ENCODE measurements at places on chromosomes 4 and X.

GRCh38 chr4:42995343-42995944 lies 102.9 kb downstream of the GRXCR1 start:
- no peak for DNase-seq

DNA sequence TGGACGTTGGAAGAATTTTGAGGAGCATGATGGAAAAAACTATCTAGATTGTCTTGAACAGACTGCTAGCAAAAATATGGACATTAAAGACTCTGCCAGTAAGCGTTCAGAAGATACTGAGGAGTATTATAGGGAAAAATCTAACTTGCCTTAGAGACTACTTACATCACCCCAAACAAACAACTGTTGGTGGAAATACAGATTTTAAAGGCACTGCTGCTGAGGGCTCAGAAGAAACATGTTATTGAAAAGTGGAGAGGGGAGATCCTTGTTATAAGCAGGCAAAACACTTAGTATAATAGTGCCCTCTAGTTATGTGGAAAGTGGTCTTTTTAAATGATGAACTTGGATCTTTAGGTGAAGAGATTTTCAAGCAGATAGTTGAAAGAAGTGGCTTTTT lies 29.2 kb downstream of the MAD2L1 start:
- DNase-seq = no peak

DNA sequence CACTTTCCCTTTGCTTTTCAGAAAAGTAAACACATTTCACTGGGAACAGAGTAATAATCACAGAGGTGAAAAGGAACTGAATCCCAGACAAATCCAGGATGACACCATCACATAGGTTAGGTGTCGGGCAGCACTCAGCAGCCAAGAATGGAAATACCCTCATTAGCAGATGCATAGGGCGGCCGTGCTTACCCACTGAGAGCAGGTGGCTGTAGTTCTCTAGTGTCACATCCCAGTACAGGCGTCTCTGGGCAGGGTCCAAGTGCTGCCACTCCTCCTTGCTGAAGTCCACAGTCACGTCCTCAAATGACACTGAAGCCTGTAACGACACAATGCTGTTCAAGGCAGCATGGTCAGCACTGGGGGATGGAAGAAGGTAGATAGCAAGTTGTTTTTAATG lies 26.9 kb downstream of the ZNF41 start:
- no peak for DNase-seq

DNA sequence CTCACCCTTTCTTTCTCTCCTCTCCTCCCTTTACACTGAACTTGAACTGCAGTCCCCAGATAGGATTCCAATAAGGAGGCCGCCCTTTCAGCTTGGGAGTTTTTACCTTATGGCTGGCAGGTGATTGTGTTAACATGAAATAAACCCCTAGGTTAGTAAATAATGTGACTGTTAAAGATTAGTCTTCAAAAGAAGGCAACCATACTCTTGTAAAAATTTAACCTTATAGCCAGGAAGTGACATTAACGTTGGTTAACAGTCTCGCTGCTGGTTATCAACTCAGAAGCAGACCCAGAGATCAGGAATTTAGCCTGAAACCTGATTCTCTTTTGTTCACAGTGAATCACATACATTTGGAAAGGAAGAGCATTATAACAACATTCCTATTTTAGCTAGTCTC lies 15.2 kb downstream of the FHDC1 start:
- no peak for DNase-seq

- DNase-seq = no peak
Observed at GRCh38 chr4:112251019-112251643, 19.5 kb downstream of the AP1AR start.

- no peak for DNase-seq
Observed at GRCh38 chrX:136262812-136263315, 11.7 kb upstream of the MAP7D3 start.

DNA sequence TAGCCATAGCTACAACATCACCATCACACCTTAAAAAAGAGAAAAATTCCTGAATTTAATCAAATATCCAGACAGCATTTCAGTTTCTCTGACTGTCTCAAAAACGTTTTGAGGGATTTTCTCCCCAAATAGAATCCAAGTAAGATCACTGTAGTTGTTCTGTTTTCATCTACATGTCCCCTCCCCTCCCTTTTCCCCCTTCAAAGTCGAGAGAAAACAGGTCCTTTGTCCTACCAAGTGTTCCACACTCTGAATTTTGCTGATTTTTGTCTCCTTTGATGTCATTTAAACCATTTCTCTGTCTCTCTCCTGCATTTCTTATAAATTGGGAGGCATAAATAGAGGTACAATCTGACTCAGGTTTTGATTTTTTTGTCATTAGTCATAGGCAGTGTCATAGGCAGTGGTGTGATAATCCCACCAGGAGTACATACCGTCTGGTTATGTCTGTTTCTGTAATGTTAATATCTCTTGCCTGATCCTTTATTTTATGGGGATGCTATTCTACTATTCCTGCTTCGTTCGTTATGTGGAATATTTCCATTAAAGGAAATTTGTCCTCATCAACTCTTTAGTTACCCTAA lies 348.6 kb downstream of the PTTG2 start:
- no peak for DNase-seq

- DNase-seq = no peak
Observed at GRCh38 chr4:117357866-117358265, 272.5 kb upstream of the TRAM1L1 start.

- DNase-seq = no peak
Observed at GRCh38 chr4:19230906-19231545, 1020.7 kb upstream of the SLIT2 start.

- no peak for DNase-seq
Observed at GRCh38 chrX:113390531-113390930, 549.9 kb upstream of the AMOT start.

DNA sequence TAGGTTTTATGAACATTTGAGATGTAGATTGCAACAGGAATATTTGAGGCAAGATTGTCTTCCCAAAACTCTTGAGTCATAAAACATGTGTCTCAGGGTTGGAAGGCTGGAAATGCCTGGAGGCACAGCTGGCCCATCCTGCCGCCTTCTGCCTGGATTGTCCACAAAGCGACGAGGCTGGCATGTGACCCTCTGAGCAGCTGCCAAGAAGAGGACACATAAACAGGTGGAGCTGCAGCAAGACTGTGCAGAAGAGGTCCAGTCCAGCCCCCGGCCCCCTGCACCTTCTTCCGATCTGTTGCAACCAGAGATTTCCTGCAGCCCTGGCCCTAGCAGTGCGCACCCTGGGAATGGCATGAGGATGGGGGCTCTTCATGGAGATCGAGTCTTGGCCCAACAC lies 101.9 kb upstream of the BCOR start:
- DNase-seq = no peak

- DNase-seq = peak; percentile 33
Observed at GRCh38 chr4:143358923-143359643, 22.4 kb downstream of the GAB1 start.

DNA sequence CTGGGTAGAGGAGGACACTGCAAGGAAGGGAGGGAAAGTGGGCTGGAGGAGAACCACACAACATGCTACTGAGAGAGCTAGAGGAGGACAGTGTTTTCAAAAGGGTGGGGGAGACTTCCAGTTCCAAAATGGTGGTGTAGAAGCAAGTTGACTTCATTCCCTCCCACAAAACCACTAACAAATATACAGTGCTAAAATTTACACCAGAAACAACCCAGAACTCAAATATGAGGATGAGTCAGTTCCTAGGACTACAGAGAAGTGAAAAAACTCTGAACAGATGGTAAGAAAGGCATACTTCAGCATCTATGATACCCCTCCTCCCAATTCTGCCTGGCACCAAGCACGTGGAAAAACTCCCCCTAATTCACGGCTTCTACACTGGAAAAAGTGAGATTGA lies 9.8 kb downstream of the AADAT start:
- DNase-seq = no peak

DNA sequence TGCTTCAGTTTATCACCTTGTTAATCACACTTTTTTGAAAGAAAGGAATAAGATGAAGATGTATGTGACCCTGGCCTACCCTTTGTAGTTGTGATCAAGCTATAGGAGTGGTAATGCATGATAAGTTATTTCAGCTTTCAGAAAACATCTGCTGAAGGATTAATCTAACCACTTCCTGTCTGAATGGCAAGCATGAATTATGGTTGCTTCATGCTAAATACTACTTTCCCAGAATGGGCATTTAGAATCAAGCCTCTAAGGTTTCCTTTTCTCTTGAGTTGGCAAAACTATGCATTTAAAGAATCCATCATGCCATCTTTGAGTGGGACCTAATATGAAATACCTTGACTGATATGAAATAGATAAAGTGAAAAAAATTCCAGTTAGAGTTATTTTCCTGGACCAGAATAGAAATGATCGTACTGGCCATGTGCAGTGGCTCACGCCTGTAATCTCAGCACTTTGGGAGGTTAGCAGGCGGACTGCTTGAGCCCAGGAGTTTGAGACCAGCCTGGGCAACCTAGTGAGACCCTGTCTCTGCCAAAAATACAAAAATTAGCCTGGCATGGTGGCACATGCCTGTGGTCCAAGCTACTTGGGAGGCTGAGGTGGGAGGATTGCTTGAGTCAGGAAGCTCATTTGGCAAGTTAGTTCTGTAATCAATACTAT lies 59.1 kb downstream of the ANXA3 start:
- DNase-seq = no peak

DNA sequence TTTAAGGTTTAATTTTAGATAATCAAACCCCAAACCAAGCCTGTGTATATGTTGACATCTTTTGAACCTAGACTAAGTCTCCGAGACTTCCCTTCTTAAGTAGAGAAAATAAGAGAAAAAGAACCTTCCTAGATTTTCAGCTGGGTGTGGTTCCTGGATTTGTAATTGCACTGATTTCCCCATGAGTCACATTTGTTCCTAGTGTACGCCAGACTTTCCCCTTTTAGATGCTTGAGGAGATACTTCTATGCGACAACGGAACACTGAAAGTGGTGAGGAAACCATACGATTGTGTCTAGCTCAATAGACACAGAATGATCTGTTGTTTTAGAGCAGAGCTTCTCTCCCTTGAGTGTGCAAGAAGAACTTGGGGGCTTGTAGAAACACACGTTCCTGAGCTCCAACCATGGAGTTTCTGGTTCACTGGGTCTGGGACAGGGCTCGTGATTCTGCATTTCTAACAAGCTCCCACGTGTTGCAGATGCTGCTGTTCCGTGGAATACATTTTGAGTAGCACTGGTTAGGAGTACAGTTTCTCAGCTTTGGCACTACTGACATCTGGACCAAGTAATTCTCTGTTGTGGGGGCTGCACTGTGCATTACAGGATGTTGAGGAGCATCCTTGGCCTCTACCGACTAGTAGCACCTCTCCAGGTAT lies 87.1 kb downstream of the AMELX start:
- DNase-seq = no peak

GRCh38 chrX:143632625-143633410 lies 3.1 kb downstream of the SLITRK4 start:
- DNase-seq = peak; percentile 1

- DNase-seq = no peak
Observed at GRCh38 chr4:36446275-36446674, 164.9 kb downstream of the DTHD1 start.

DNA sequence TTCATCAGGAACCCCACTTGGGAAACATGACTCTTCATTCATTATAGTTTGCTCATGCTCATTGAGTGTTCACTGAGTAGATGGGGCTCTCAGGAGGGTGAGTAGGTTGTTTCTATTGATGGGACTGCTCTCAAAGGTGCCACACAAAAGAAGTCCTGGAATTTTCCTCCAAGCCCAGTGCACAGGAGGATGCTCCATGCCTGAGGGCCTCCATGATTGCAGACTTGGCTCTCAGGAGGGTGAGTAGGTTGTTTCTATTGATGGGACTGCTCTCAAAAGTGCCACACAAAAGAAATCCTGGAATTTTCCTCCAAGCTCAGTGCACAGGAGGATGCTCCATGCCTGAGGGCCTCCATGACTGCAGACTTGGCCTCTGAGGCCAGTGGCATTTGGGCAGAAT lies 108.5 kb downstream of the ZNF674 start:
- DNase-seq = no peak

GRCh38 chrX:40987413-40987812 lies 97.8 kb upstream of the USP9X start:
- DNase-seq = no peak

DNA sequence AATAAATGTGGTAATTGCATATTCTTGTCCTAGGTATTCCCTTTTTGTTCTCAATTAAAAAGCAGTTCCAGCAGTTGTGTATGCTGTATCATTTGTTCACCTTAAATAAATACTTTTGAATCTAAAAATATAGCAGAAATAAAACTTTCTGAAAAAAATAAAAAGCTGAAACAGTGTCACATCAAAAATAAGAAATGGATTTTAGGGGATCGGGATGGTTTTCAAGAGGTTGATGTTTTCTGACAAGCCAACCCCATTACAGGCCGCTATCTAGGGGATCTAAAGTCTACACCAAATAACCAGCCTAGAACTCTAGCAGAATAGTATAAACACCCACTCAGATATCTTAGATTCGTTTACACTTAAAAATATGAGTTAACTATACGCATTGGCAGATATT lies 95.4 kb upstream of the MAML3 start:
- peak; percentile 22 for DNase-seq

- DNase-seq = no peak
Observed at GRCh38 chr4:176726803-176727202, 65.9 kb downstream of the VEGFC start.

DNA sequence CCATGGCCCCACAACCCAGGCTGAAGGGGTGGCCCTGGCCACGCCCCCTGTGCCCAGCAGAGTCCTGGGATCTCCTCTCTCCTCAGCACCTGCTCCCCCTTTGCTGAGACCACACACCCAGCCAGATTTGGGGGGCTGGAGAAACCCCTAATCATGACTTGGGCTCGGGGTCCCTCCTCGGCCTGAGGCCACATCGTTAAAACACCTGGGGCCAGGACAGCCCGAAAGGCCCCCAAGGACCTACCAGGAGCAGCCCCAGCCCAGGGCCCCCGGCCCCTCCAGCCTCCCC lies 116.7 kb downstream of the FAM53A start:
- DNase-seq = no peak

DNA sequence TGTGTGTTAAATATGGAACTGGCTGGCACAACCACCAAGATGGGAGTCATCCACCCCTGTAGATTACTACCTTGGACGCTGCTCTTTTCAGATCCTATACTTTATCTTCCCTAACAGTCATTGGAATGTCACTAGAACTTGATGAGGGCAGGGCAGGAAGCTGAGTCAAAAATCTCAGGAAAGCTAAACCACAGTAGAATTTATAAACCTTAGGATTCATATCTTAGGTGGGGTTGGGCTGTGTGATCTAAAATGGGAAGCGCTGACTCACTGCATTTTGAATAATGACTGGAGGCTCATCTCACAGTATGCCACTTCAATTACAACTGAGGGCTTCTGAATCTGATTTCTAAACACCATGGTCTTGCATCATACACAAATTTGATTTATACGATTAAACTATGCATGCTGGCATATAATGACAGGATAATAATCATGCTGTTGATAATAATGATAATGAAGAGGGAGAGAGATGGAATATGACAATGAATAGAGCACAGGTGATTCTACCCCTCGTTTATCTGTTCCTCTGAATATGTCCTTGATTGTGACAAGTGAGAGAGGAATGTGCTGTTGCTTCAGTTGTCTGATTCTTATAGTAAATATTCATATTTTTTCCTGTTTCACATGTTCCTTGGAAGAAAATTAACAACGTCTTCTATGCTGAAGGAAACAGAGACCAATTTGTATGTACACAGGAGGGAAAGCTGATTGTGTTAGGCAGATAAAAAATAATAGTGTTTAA lies 270.3 kb upstream of the HS3ST1 start:
- DNase-seq = no peak

- DNase-seq = no peak
Observed at GRCh38 chr4:3802571-3803474, 36.6 kb downstream of the ADRA2C start.

GRCh38 chrX:29382811-29383210 lies 795.6 kb downstream of the IL1RAPL1 start:
- no peak for DNase-seq

GRCh38 chrX:46447384-46447783 lies 97.8 kb downstream of the ZNF674 start:
- DNase-seq = no peak

GRCh38 chrX:20527558-20528011 lies 260.9 kb upstream of the RPS6KA3 start:
- DNase-seq = no peak
